ENCODE measurements at places on chromosomes 6 and 20. TPM values are rescaled to one million over a fixed set of nuclear protein-coding genes. Genes with fewer than 3 reads are reported as not detected.

RAET1E gene
- total RNA-seq = not detected

DNA sequence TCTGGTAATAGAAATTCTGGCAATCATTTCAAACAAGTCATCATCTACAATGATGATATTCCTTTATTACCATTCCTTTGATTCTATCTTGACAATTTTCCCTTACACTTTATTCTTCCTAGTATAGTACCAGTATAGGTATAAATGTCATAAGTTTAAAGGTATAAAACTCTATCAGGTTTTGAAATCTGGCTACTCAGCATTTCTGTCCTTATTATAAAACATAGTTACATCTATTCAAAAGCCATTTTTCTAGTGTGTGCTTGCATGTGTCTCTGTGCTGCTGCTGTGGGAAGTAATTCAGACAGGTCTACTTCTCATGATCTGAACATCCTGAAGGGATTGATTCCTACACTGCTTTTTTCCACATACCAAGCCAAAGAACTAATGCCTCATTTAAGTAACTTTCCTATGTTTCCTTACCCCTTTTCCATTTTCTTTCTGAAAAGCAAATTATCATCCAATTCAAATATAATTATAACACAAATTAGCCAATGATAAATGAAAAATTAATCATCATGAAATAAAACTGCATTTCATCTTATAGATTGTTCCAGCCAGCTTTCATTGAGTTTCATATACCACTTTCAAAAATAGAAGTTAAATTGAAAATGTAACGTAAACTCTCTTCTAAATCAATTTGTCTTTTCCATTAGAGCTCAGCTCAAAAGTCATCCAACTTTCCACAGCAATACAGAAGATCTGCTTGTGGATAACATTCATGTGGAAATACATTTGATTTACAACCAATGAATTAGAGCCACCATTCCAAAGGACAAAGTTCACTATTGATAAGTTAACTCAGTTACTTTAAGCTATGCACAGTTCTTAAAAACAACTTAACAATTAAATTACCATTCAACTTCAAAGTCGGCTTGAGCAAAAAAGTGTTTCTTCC lies 35.9 kb downstream of the COL12A1 start:
- H3K27ac ChIP-seq = no peak overlapping the region
- H3K4me3 ChIP-seq = no peak overlapping the region
- no peaks in the 10 kb centered on the region for H3K27me3 ChIP-seq
- H3K36me3 ChIP-seq = no peaks in the 10 kb centered on the region
- no peak for DNase-seq
- H3K4me1 ChIP-seq = no peaks in the 10 kb centered on the region

GRCh38 chr6:41546866-41547798 lies 951 bp downstream of the FOXP4 start:
- H3K4me3 ChIP-seq = peak overlapping the region; percentile 100
- no peak overlapping the region for H3K27ac ChIP-seq
- 0 out of 2 replicates have a peak, but pooled peaks cover 6% of the 10 kb centered on the region for H3K36me3 ChIP-seq
- peaks cover 22% of the 10 kb centered on the region for H3K4me1 ChIP-seq
- H3K27me3 ChIP-seq = no peaks in the 10 kb centered on the region

EDN3 gene
- not detected for total RNA-seq

- no peaks in the 10 kb centered on the region for H3K4me1 ChIP-seq
- H3K27me3 ChIP-seq = no peaks in the 10 kb centered on the region
- no peak overlapping the region for H3K27ac ChIP-seq
Measured at GRCh38 chr20:33947709-33948295, 45.9 kb upstream of the RALY start.

TFAP2D gene
- total RNA-seq = not detected

DNA sequence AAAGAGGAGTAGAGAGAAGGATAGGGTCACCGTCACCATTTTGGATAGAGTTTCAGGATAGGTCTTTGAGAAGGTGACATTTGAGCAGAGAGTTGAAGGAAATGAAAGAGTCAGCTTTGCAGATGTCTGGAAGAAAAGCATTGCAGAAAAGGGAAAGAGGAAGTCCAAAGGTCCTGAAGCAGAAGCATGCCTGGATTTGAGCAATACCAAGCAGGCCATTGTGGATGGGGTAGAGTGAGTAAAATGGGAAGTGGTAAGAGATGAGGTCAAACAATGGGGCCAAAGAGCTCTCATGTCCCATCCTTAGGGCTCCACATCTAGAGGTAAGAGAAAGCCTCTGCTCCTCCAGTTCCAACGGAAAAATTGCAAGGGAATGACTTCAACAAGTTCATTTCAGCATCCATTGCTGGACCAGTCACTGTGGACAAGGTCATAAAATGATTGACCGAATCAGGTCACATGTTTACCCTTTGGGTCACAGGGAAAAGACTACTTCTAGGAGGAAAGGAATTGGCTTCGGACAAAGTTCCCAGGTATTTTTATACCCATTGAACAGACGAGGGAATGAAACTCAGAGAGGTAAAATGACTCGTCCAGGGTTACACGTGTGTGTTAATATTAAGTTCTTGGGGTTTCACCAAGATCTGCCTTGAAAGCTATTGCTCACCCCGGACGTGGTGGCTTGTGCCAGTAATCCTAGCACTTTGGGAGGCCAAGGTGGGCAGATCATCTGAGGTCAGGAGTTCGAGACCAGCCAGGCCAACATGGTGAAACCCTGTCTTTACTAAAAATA lies 6.6 kb upstream of the SAMHD1 start:
- H3K27me3 ChIP-seq = no peaks in the 10 kb centered on the region
- DNase-seq = no peak
- H3K27ac ChIP-seq = no peak overlapping the region

GLP1R gene
- total RNA-seq = not detected

Measured in Karpas-422 (cell line).